ENCODE measurements at places on chromosomes 6 and 20.

- DNase-seq, result peak; percentile 64
These were observed 25.7 kb upstream of the MLIP start for GRCh38 chr6:54085541-54085940.

GRCh38 chr6:54320871-54321270 lies 12.6 kb downstream of the TINAG start:
- DNase-seq, result no peak

DNA sequence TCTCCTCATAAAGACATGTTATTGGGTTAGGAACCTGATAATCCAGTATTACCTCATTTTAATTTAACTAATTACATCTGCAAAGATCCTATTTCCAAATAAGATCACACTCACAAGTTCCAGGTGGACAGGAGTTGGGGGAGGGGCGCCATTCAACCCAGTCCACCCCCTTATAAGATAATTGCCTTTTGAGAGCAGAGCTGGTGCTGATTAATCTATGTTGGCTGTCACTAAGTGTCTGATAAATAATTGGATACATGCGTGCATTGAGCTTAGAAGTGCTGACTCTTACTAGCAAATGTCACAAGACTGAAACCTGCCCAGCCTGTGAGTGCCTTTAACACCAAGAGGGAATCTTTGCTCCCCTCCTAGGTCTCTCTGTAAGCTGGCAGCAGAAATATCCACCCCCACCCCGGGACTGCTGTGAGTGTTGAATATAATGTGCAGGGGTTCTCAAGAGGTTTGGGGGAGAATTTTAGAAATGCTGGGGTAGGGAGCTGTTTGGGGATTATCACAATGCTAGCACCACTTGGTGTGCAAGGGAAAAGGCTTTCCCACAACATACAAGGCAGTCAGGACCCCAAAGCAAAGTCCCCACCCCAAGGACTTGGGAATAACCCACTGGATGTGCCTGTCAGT lies 87.5 kb downstream of the ANKRD60 start:
- no peak for DNase-seq

- peak; percentile 14 for DNase-seq
These were observed 37.2 kb upstream of the HACE1 start for GRCh38 chr6:104896914-104897313.

- no peak for DNase-seq
These were observed 24.5 kb downstream of the YTHDF1 start for GRCh38 chr20:63191400-63191799.

DNA sequence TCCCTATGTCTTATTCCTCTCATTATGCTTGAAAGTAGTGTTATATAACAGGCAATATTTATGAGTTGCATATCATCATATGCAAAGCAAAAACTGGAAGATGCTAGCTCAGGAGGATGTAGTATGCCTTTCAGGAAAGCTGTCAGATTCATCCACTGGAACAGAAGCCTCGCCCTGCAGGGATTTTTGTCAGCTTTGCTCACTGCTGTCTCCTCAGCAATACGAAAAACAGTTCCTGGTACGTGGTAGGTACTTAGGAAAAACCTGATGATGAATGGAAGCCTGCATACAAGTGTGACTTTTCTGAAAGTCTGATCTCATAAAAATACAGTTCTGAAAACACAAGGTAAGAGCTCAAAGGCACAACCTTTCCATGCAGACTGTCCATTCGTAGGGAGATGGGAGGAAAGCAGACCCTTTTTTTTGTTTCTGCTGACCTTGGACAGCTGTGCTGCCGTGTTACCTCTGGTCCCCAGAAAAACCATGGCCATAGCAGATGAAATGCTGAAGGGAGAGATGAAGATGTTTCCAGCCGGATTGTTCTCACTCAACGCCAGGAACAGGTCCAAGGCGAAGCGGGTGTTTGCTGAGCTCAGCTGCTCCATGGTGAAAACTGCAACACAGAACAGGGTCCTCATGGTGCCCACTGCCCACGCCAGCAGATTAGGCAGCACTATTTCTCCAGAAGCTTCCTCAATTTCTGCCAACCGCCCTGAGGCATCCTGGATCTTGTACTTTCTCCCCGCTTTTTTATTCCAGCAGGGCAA lies 1.5 kb downstream of the SERPINB1 start:
- DNase-seq, result no peak

DNA sequence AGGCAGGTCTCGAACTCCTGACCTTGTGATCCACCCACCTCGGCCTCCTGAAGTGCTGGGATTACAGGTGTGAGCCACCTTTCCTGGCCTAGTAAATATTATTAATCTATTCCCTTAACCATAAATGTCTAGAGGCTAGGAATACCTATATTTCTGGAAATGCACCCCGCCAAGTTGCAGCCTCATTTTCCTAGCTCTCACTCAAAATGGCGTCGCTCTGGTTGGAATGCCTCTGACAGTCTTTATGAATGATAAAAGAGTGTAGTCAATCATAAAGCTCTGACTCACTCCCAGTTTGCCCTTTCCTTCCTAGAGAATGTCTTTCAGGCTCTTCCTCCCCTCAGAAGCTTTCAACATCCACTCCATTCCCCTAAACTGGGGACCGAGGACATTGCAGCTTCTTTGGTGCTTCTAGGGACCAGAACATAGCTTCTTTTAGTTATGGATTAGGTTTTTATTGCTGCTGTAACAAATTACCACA lies 14.1 kb upstream of the TRIM26 start:
- DNase-seq, result no peak

- DNase-seq, result peak; percentile 24
These were observed 48.6 kb downstream of the FOXO3 start for GRCh38 chr6:108609276-108609769.

- DNase-seq, result peak; percentile 1
These were observed 44.1 kb upstream of the GRM4 start for GRCh38 chr6:34189806-34190503.

DNA sequence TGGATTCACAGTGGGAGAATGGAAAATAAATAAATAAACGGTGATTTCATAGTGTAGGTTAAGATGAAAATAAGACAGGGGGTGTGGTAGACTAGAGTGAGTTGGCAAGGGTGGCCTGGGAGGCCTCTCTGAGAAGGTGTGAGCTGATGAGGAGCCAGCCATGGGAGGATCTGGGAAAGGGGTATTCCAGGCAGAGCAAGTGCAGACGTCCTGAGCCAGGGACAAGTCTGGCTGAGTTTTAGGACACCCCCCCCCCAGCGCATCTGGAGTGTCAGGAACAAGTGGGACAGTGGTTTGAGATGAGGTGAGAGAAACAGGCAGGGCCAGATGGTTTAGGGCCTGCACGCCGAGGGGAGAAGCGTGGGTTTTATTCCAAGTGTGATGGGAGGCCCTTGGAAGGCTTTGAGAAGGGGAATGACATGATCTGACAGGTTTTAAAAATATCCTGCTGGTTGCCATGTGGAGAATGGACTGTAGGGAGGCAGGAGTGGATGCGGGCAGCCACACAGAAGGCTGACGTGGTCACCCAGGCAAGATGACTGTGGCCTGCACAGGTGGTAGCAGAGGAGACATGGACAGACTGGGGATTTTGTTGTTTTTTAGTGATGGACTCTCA lies 21.1 kb upstream of the CCM2L start:
- no peak for DNase-seq

GRCh38 chr6:42336431-42336830 lies 115.3 kb downstream of the TRERF1 start:
- DNase-seq, result no peak

DNA sequence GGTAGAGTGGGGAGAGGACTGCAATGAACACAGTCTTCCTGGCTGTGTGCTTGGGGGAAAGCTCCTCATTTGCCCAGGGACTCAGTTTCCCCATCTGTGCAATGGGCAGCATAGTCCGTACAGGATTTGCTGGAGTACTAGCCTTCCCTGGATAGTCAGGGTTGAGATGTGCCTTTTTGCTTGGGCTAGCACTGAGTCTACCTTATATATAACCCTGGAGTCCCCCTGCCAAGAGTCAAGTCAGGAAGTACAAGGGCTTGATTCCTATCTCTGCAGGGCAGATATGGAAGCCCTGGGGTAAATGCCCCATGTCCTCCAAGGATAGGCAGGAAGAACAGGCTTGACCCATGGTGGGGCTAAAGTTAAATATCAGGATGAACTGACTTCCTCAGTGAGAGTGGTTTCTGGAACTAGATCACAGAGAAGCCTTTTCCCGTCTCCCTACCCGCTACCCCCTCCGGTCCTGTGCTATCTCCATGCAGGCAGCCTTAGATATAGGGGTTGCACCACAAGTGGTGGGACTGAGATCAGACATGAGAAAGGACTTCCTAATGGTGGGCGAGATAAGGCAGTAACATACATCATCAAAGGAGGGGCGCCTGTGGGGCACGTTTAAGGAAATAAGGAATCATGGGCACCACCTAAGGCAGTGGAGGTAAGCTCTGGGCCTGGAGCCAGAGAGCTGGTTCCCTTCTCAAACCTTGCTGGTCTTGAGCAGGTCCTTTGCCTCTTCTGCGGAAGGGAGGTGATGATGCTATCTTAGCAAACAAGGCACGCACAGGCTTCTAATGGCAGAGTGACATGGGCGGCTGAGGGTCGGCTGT lies 157.9 kb downstream of the MRPL14 start:
- DNase-seq, result no peak

DNA sequence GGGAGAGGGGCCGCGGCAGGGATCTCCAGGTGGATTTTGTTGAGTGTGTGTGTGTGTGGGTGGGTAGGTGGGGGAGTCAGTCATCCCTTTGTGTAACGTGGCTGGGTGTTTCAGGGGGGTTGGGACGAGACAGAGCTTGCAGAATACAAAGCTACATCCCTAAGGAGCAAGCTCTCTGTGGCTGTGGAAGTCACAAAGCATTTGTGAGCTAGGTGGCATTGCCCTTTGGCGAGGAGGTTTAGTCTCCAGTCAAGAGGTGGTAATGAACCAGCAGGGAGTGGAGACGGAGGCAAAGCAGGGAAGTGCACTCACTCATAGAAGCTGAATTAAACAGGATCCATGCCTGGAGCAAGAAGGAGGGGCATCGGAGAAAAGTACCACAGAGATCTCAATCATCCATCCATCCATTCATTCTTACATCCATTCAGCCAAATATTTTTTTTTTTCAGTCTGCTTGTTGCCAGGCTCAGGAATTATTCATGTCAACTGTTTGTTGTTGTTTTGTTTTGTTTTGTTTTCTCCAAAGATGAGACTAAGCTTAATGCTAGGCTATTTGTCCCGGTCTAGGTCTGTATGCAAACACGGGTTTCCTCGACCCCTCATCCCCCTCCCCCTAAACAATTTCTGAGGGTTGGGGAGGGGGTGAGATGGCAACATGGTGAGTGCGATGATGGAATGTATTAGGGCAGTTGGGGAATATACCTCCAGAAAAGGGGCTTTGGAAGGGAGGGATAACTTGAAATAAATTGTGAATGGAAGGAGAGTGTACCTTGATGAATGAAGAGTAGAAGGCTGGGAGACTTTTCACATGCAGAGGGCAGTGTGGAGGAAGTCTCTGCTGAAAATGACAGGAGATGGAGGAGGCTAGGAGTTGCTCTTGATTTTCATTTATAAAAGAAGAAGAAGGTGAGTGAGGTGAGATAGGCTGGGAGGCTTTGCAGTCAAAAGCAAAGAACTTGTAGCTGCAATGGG lies 1.0 kb downstream of the HCRTR2 start:
- no peak for DNase-seq

- DNase-seq, result peak; percentile 33
These were observed 68.5 kb upstream of the FOXO3 start for GRCh38 chr6:108492131-108492766.

- peak; percentile 57 for DNase-seq
These were observed 669 bp upstream of the PEX6 start for GRCh38 chr6:42979523-42980177.

All from AG08396 (cell line).